GM10248 (cell line): ENCODE measurements at places on chromosomes 4 and X.

- peak; percentile 62 for DNase-seq
These were observed at the start of gene HSPA4L for GRCh38 chr4:127782275-127783025. HSPA4L (plus strand) TSS chr4:127782322; CDS start chr4:127782551, 229 bp downstream.

DNA sequence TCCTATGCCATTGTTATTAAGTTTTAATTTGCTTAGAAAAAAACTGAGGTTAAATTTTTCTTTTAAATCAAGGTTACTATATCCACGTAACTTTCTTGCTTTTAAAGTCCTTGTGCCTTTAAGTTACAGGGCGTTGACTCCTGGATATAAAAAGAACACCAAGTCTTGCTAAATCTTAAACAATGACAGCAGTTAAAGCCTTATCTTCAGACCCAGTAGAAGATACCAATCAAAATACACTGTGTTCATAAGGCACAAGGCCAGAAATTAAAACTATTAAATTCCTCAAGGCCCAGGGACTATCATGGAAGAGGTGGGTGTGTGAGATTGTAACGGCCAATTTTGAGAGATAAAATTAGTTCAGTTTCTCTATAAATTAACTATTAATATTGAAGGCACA lies 60.4 kb downstream of the PAGE2 start:
- DNase-seq: no peak

DNA sequence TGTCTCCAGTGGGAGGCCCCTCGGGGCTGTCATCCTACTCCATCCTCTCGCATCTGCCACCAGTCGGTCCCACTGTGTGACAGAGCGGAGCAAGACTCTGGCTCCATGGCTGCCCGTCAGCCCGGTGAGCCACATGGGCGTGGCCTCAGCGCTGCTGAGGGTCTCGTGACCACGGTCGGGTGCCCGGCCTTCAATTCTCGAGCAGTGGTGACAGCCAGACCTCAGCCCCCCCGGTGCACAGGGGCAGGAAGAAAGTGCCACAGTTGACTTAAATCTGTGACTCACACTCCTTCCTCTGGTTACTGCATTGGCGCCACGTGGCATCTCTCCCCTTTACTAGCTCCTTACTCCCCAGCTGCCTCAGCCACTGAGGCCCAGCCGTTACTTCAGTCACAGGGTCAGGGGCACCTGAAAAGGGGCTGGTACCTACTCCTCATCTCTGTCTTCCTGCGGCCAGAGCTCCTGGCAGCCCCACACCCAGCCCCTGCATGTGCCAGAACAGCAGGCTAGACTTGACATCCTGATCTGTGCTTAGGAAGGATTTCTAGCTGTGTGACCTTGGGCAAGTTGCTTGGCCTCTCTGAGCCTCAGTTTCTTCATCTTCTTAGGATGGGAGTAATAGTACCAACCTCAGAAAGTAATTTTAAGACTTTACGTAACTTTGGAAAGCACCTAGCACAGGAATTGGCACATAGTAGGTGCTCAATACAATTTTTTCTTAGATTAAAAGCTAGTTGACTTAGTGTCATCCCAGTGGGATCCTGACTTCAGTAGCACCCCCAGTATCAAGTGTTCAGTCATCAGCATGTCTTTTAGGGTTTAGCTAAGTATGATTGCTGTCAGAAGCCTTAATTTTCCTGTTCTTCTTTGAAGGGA lies 66.1 kb downstream of the TNIP2 start:
- DNase-seq: no peak

DNA sequence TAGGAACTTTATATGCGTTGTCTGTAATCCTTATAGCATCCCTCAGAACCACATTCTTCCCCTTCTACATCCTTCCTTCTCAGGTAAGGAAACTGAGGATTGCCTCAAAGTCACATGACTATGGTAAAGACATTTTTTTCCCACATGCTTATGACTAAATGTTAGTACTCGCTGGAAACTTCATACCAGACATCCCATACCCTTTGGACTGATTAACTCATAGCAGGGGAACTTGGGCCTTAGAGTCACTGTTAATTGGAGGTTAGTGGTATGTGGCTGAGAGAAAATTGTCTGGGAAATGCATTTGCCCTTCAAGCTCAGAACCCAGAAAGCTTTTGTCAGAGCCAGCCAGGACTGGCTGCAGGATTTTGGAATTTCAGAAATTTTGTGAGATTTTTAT lies 155.0 kb downstream of the RELL1 start:
- no peak for DNase-seq

- DNase-seq: no peak
These were observed 24.3 kb upstream of the DKK2 start for GRCh38 chr4:107060388-107060787.

DNA sequence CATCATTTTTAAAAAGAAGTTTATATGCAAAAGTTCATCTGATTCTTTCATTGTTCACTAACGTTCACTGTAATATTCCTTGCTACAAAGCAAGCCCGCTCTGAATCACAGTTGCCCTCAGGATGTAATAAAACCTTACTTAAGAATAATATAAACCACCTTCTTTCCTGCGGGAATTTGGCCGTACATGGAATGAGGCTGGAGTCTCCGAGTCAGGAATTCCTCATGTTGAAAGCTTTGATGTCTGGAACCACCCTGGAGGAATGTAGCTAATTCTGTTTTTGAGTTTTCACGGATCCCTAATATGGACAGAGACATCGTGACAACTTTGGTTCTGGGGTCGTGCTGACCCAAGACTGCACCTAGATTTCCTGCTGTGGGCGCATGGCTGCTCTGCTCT lies 58.5 kb downstream of the CRLF2 start:
- no peak for DNase-seq

- DNase-seq: peak; percentile 54
These were observed 56.6 kb downstream of the TMEM131L start for GRCh38 chr4:153522802-153523094.

- no peak for DNase-seq
These were observed 36.4 kb downstream of the TMEM150C start for GRCh38 chr4:82525307-82525911.

- no peak for DNase-seq
These were observed 123.1 kb upstream of the ENPEP start for GRCh38 chr4:110352670-110353442.

- no peak for DNase-seq
These were observed 202.3 kb upstream of the CENPE start for GRCh38 chr4:103400405-103400804.

DNA sequence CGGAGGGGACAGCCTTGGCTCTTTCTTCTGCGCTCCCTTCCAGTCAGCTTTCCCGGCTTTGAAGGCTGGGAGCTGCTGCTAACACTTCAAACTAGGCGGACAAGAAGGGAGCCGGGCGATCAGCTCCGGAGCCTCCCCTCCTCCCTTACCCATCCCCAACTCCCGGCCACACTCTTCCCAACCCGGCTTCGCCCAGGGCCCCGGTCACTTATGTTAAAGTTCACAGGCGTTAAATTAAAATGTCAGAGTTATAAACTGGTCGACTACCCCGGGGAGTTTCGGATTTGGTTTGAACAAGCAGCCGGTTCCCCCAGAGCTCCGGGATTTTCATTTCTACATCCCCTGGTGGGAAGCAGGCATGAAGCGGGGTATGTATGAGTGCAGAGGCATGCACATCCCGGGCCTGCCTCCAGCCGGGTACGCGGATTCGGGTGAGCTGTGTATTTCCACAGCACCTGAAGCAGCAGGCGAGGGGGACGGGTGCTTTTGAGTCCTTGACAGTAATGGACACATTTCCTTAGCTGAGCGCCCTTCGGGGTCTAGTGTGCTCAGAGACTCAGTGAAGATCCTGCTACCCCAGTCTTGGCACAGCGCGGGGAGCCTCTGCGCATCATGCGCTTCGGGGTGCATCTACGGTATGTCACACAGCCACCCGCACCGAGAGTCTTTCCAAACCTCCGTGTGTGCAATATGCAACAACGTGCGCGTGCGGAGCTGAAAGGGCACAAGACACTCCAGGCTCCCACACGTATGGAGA lies 880 bp downstream of the UNC5C start:
- peak; percentile 15 for DNase-seq

GRCh38 chr4:140308366-140309123 lies 64.9 kb upstream of the SCOC start:
- no peak for DNase-seq

DNA sequence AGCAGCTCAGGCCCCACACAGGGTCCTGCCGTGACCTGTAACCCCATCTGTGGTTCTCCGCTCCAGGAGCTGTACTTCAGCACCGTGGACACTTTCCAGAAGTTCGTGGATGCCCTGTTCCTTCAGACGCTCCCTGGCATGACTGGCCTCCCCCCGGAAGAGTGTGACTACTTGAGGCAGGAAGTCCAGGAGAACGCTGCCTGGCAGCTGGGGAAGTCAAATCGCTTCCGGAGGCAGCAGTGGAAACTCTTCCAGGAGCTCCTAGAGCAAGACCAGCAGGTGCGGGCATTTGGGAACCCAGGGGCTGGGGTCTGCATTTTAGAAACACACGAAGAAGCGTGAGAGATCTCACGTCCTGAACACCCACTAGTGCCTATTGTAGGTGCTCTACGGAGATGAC lies 72.5 kb downstream of the EVC start:
- DNase-seq: no peak

GRCh38 chr4:1776521-1777161 lies 16.5 kb upstream of the FGFR3 start:
- DNase-seq: no peak

DNA sequence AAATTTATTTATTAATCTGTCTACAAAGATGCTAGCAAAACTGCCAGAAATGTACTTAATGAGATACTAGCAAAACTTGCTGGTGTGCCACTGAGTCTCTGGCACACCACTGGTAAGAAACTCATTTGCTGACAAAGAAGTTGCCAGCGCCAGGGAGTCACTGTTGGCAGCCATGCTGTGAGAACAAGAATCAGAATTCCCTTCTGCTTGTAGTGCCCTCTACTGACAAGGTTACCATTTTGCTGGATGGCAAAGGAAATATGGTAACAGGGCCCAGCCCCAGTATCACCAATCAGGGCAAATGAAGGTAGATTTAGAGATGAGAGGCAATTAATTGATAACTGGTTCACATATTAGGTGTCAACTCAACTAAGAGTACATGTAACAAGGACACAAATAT lies 750.1 kb upstream of the ADGRL3 start:
- DNase-seq: no peak

DNA sequence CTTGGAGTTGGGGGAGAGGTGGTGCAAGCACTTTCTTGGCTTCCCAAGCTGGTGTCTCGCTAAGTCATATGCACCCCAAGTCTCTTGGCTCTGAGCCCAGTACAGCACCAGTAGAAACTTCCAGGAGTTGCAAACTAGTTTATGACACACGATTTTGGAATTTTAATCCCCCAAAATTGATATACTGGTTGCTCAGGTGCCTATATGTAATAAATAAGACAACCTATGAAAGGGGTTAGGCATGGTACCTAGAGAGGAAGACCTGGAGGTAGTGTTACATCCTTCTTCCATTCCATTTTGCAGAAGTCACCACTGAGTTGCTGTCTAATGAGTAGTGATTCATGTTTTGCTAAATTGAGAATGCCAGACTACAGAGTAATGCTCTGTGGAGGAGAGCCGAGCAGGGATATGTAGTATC lies 4.3 kb upstream of the SLC4A4 start:
- DNase-seq: no peak

- DNase-seq: no peak
These were observed 51.5 kb downstream of the ALPK1 start for GRCh38 chr4:112348488-112349158.

- no peak for DNase-seq
These were observed 6.2 kb upstream of the OSTC start for GRCh38 chr4:108644237-108644636.

DNA sequence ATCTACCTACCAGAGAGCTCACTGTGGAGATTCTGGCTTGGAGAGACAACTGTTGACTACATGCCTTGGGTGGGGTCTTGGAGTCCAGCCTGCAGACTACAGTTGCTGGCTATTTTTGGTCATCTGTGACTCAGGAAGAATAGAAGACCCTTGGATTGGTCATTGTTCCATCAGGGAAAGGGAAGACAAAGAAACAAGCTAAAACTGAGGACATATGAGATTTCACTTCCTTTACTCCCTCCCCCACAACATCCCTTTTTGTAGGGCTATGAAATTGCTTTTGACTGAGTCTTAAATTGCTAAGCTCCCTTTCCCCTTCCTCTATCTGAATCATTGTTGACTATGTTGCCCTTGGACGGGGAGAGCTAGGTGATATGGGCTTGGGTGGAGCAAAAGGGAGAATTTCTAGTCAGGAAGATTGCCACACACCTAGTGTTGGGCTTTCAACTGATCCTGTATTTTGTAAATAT lies 11.7 kb downstream of the MSN start:
- no peak for DNase-seq

DNA sequence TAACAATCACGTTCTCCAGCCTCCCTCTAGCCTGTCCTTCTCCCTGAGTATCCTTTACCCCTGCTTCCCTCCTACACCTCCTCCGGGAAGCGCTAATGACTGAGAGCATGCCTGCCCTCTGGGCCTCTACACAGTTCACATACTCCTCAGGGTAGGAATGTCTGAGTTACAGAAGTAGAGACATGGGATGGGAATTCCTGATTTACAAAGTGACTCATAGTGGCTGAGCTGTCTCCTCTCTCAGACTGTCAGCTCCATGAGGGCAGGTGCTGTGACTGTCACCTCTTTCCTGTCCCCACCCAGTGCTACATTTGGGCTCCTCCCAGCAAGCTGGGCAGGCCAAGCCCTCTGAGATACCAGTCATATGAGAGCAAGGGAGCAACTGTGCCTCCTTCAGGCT lies 2.6 kb downstream of the LAS1L start:
- no peak for DNase-seq

DNA sequence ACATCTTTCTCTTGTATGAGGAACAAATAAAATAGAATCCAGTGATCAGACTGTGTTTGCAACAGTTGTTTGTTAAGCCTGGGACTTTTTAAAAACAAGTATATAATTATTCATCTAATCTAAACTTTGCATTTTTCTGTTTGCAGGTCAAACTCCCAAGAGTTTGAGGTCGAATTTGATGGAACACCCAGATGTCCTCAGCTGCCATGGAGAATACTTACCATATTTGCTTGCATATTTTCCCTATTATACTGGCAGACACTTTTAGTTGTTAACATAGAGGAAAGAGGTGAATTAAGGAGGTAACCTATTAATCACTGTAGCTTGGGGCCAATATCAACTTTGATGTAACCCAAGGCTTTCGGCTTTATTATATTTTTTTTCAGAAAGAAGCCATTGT lies 401.5 kb upstream of the DIPK2B start:
- no peak for DNase-seq

DNA sequence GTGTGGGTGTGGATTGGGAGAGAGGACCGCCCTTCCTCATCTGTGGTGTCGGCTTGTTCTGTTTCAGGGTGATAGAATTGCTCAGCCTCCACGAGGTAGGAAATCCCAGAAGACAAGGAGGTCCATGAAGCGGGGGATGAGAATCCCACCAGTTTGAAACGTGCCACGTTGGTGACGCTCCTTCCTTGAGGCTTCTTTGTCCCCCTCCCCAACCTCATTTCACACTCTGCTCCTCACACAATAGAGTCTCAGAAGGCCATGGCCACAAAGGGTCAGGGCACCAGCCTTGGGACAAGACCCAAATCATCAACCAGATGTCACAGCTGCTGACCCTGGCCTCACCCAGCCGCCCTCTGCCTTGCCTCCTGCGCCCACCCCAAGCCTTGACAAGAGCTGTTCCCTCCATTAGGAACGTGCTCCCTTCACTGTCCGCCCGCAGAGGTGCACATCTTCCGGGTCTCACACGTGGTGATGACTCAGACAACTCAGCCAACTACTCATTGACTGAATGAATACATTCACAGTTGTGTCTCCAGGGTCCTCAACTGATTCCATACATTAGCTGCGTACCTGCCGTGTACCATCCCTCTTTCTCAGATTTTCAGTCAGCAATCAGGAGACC lies 18.3 kb downstream of the BLOC1S4 start:
- DNase-seq: no peak
